Renal pelvis (tissue), 12 donors: ENCODE measurements at places on chromosomes 7 and 10. TPM values are rescaled to one million over a fixed set of nuclear protein-coding genes. Genes with fewer than 3 reads are reported as not detected.

Gene EMX2
- 198 TPM for polyA plus RNA-seq

Gene KCP
- 20.7 TPM for polyA plus RNA-seq

DNA sequence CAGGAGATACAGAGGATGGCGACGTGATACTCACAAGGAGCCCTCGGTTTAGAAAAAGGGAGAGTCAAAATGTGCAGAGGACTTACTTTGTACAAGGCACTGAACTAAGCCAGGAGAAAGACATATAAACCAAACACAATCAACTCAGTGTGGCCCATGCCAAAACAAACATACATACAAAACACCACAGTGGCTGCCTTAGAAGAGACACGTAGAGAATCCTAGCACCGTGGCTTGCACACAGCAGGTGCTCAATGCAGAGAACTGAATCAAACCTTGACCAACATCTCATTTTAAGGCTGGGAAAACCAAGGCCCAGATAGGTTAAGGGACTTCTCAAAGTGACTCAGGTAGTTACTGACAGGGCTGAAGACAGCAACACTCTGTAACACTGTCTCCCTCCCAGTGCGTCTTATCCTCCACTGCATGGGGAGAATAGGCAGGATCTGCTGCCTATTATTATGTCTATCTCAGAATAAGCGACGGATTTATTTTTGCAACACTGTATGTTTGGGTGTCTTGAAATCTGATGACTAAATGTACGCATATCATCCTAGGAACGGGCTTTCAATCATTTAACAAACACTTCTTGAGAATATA lies 11.0 kb downstream of the SORBS1 start:
- no peak for DNase-seq

Gene PRKG1
- polyA plus RNA-seq: 12.2 TPM

GRCh38 chr10:54125098-54125747 lies 675.8 kb downstream of the PCDH15 start:
- DNase-seq: no peak

Gene IL6
- polyA plus RNA-seq: not detected

GRCh38 chr10:22657566-22658225 lies 56.7 kb downstream of the PIP4K2A start:
- no peak for DNase-seq

DNA sequence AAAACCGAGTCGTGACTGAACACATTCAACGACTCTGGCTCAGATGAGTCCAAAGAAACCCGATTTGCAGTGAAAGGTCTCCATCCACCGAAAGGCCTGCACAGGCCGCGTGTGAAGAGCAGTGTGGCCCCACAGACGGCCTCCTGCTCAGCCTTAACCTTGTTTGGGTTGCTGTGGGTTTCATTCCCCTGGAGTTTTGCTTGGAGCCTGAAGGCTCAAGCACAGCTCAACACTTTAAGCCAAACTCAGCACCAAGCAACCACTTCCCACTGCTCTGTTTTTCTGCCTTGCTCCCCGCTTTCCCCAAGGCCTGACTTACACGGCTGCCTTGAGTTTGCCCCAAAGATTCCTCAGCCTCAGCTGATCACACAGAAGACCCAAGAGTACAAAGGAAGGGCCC lies 398.2 kb upstream of the NFE2L3 start:
- no peak for DNase-seq

DNA sequence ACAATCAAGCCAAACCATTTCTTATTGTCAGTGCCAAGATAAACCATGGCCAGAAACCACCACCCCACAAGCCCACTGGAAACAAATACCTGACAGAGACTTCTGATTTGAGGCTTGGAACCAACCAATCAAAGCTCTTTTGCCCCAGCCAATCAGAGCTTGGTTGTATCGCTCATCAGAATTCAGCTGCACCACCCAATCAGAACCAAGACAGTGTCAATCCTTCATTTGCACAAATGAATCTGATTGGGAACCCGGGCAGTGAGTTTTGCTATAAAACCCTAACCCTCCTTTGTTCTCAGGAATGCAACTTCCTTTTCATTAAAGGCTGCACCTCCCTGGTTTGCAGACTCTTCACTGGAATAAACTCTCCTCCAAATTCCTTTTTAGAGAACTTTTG lies 87.4 kb downstream of the ELAPOR2 start:
- no peak for DNase-seq

Gene C10orf62
- 1.3 TPM for polyA plus RNA-seq

Gene GNG11
- polyA plus RNA-seq: 43.8 TPM

- no peak for DNase-seq
Measured at GRCh38 chr10:59595593-59595992, 114.1 kb downstream of the SLC16A9 start.

DNA sequence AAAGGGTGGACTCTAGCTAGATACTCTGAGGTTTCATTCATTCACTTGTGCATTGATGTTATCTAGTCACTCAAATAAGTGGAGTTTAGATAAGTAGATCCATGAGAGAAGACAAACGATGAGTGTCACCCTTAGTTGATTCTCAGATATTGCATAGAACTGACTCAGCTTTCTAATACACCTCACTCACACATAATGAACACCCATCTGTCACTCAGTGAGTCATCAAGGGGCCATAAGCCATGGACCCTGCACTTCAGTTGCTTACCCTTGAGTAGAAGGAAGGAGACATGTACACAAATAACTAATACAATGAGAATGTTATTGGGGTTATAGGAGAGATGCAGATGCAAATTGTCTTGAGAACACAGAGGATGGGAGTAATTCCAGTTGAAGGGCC lies 163.8 kb downstream of the SORCS3 start:
- DNase-seq: no peak

Gene LHFPL3
- polyA plus RNA-seq: 6.2 TPM

DNA sequence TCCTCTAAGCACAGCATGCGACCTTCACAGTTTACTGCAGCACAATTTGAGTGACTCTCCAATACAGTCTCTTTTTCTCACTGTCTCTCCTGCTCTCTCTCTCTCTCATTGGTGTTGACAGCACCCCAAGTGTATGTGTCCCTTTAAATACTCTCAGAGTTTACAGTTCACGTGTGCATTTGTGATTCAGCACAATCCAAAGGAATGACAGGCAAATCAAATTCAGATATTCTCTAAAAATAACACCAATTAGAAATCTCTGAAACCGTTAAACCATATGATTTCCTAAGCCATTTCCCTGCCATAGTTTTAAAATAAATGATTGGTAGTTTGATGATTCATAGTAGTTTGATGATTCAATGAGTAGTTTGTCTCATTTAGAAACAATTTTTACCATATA lies 104.0 kb upstream of the GAD2 start:
- no peak for DNase-seq

Gene FAM241B
- 11.5 TPM for polyA plus RNA-seq

Gene NUPR2
- 2.5 TPM for polyA plus RNA-seq

DNA sequence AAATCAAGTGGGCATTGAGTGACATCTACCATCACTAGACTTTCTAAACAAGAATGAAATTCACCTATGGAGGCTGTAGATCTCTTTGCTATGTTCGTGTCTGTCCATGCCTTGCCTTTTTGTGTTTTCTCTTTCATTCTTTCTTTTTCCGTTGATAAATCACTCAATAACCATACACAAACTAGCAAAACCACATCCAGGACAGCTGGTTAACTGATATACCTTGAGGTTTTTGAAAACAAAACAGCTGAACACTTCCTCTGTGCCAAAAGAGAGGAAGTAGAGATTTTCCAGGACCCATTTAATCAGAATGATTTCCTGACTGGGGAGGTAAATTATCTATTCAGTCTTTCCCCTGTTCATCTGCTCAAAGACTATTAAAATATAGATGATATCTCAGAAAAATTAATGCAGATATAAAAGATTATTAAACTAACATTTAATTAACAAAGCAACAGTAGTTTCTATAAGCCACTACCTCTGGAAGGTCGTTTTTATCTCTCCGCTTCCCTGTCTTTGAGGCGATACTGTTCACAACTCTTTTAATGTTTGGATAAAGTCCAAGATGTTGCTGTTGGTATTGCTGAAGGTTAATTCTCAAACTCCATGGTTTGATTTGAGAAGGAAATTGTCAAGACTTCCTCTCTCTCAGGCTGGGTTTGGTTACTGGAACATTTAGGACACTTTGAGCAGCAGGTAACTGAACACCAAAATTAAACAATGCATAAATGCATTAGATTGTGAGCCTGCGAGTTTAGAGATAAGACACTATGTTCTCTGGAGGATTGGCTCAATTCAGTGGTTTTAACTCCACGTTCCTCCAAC lies 24.4 kb upstream of the C10orf67 start:
- DNase-seq: no peak

GRCh38 chr7:1552200-1552599 lies 3.8 kb downstream of the TMEM184A start:
- no peak for DNase-seq

Gene BTBD16
- 0.37 TPM for polyA plus RNA-seq

DNA sequence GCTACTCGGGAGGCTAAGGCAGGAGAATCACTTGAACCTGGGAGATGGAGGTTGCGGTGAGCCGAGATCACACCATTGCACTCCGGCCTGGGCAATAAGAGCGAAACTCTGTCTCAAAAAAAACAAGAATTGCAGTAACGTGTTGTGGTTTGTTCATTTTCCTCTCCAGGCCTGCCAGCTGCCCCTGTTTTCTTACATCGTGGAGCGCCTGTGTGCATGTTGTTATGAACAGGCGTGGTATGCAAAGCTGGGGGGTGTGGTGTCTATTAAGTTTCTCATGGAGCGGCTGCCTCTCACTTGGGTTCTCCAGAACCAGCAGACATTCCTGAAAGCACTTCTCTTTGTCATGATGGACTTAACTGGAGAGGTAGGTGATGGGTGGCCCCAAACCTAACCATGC lies 52.1 kb downstream of the TRRAP start:
- DNase-seq: no peak

DNA sequence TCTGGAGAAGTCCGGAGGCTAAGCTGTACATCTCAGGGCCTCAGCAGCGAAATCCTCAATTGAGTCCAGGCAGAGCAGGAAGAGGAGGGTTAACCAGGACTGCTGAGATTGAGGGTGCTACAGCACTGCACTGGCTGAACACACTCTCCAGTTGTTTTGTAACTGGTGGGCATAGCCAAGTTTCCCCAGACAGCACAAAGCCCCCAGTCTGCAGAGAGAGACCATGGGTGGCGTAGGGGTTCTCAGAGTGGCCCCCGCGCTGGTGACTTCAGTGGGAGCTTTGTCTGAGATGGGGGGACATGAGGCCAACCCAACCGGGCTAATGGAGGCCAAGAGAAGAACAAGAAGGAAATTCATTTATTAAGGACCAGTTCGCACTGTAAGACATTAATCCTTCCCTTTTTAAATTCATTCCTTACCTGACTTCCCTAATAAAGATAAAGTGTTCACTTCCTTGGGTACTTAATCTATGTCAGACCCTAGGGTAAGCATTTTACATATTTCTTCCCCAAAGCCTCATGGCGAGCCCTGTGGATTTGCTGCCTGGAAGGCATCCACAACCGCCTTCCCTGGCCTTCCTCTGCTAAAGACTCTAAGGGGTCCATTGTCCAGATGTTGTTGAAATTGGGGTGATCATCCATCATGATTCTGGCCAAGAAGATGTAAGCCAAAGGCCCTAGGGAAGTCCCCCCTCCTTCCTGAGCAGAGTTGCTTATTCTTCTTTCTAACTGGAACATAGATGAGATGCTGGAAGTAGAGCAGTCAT lies 121.4 kb upstream of the CHST15 start:
- no peak for DNase-seq

GRCh38 chr10:3708852-3709251 lies 76.2 kb downstream of the KLF6 start:
- no peak for DNase-seq

DNA sequence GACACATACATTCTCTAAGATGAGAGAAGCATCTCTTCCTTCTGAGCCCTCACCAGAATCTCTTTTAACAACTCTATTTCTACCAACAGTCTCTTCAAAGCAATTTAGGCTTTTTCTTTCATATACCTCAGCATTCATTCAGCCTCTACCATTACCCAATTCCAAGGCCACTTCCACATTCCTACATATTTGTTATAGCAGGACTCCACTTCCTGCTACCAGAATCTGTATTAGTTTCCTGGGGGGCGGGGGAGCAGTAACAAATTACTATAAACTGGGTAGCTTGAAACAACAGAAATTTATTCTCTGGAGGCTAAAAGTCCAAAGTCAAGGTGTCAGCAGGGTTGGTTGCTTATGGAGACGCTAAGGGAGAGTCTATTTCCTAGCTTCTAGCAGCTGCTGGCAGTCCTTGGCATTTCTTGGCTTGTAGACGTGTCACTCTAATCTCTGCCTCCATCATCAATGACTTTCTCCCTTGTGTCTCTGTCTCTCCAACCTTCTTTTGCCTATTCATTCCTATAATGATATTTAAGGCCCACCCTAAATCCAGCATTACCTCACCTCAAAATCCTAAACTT lies 7.4 kb downstream of the PRPS1L1 start:
- no peak for DNase-seq

- DNase-seq: no peak
Measured at GRCh38 chr10:132460071-132460470, 63.1 kb downstream of the PWWP2B start.

Gene ZNF804B
- polyA plus RNA-seq: 0.10 TPM

- DNase-seq: no peak
Measured at GRCh38 chr10:22984066-22984465, 56.2 kb downstream of the ARMC3 start.

Gene ODAD2
- polyA plus RNA-seq: 0.96 TPM

Gene PLXNA4
- 14.2 TPM for polyA plus RNA-seq

DNA sequence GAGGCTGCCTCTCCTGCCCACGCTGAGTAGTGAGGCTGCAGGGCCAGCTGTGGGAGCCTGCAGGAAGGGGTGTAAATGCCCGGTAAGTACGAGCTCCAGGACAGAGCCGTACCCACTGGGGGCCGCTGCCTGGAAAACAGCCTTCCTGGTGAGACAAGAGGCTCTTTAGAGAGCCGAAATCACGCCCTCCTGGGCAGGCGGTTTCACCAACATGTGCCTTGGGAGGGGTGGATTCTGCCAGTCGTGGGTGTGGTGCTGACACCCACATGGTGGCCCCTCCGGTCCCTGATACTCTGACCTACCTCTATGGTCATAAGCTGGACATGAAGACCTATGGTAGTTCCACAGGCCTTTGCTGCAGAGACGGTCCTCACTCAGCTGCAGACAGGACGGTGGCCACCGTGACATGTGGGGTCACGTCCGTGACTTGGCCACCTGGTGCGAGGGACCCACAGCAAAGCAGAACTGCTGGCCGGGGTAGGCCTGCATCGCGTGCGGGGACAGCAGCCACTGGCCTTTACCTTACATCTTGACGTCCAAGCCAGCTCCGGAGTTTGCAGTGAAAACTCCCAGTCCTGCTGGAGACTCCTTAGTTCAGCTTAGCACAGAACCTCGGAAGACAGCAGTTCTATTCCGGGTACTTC lies 46.9 kb downstream of the PITRM1 start:
- DNase-seq: no peak

Gene SYT15B
- polyA plus RNA-seq: 2.8 TPM

- DNase-seq: no peak
Measured at GRCh38 chr7:50658696-50659095, 93.5 kb upstream of the DDC start.

GRCh38 chr7:101744588-101744987 lies 72.8 kb upstream of the CUX1 start:
- no peak for DNase-seq
